Tibial nerve (tissue), 4 donors: ENCODE measurements at places on chromosomes 13 and 19. TPM values are rescaled to one million over a fixed set of nuclear protein-coding genes. Genes with fewer than 3 reads are reported as not detected.

The KLF1 gene
- not detected for total RNA-seq

The CGB3 gene
- not detected for total RNA-seq

DNA sequence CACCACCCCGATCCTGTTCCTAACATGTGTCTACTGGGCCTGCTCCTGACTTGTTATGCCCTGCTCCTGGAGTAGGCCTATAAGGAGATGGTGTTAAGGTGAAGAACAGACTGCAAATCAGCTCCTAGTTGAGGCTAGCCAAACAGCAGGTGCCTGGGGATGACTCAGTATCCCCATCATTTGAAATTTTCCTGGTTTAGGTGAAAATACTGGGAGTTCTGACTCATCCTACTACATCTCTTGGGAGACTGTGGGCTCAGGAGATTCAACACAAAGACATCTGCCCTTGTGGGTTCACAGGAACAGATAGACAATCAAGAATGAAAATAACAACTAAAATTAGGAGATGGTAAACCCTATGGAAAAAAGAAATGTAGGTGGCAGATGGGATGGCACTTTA lies 41.2 kb downstream of the BRD4 start:
- H3K36me3 ChIP-seq: no peaks in the 10 kb centered on the region
- peaks cover 87% of the 10 kb centered on the region for H3K4me1 ChIP-seq
- H3K27ac ChIP-seq: no peak overlapping the region
- no peaks in the 10 kb centered on the region for H3K27me3 ChIP-seq
- no peak overlapping the region for H3K4me3 ChIP-seq

GRCh38 chr19:6413291-6413690 lies 11.3 kb downstream of the KHSRP start:
- H3K27ac ChIP-seq: peak overlapping the region; percentile 46
- no peaks in the 10 kb centered on the region for H3K27me3 ChIP-seq
- H3K36me3 ChIP-seq: peaks cover 46% of the 10 kb centered on the region
- no peaks in the 10 kb centered on the region for H3K4me1 ChIP-seq
- H3K4me3 ChIP-seq: no peak overlapping the region

GRCh38 chr19:52600639-52601024 lies 30.5 kb downstream of the ZNF701 start:
- peak overlapping the region; percentile 69 for H3K4me3 ChIP-seq
- peak overlapping the region; percentile 85 for H3K27ac ChIP-seq
- H3K27me3 ChIP-seq: no peaks in the 10 kb centered on the region
- peaks cover 25% of the 10 kb centered on the region for H3K36me3 ChIP-seq
